ENCODE measurements at places on chromosomes 16 and 17.
A peak's percentile ranks its signal among the peaks of the same experiment; 100 is the strongest.

DNA sequence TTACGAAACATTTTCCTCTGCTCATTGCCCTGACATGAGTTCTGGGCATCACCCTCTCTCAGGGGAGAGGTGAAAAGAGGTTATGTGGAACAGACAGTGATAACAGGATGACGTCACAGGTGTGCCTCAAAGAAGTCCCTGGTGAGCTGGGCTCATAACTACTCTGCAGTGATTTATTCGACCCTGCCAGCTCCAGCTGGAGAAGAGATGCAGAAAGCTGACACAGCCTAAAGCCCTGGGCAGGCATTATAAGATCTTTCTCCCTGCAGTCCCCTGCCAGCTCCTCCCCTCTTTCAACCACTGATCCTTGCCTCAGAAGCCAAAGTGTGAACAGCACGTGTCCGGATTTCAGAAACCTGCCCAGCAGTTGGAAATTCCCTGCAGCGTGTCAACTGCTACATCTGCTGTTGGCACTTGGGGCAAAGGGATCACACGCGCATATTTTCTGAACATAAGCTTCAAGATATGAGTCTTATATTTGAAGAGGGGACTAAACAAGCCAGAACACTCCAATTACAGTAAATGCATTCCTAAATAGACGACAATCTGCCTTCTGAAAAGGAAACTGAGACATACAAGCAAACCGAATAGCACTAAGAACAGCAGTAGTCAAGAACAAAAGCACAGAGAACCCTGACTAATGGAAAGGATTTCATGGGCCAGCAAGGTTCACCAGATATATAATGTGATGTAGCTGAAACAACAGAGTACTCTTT is 80.5 kb downstream of the SMG6 start:
- peak; percentile 68 for DNase-seq

GRCh38 chr16:52591934-52592592 is 45.1 kb upstream of the TOX3 start:
- DNase-seq = no peak

DNA sequence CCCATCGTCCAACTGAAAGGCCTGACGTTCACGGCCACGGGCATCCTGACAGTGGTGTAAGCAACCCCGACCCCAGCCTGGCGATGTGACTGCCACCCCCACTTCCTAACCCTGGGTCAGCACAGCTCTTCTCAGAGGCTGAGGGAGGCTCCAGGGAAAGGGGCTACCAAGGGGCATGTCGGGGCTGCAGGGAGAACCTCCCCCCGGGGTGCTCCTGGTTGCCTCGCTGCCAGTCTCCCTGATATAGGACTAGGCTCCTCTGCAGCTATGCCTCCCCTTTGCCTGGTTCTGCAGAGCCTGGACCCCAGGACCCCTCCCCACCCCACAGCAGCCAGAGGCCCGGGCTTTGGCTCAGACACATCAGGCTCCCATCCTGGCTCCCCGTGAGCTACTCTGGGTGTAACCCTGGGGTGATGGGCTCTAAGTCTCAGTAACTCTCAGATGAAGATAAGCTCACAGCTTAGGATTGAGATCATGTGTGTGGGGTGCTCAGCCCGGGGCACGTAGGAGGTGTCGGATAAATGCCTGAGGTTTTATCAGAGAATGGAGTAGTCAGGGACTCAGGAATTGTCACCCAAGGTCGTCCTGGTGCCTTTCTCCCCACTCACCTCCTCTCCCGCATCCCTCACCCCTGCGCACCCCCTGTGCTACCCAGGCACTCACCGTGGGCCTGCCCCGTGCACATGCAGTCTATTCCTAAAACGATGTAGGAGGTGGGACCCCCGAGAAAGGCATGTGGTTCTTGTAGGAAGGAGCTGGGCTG is 10.6 kb downstream of the ITGAD start:
- no peak for DNase-seq

DNA sequence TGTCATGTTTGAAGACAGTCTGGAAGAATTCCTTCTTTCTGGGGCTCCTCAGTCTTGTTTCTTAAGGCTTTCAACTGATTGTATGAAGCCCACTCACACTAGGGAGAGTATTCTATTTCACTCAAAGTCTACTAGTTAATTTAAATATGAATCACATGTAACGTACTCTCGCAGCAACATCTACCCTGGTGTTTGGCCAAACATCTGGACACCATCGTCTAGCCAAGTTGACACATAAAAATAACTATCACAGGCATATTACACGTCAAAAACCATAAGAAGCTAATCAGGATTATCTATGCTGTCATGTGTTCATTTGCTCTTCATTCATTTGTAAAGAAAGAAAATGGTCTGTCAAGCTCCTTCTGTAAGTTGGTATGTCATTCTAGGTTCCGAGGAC is 787.4 kb downstream of the KCNJ2 start:
- no peak for DNase-seq

DNA sequence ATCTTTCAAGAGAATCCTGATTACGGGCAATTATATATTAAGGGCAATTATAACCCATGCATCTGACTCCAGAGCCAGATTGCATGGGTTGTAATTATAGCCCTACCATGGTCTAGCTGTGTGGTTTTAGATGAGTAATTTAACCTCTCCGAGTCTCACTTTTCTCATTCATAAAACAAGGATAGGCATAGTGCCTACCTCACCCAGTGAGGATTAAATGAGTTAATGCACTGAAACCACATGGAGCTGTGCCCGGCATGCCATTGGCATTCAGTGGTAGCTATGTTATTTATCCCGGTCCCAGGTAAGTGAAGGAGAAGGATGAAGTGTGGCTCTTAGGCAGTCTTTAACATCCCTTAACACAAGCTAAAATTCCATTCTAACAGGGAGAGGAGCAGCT is 6.3 kb downstream of the SNX20 start:
- no peak for DNase-seq

DNA sequence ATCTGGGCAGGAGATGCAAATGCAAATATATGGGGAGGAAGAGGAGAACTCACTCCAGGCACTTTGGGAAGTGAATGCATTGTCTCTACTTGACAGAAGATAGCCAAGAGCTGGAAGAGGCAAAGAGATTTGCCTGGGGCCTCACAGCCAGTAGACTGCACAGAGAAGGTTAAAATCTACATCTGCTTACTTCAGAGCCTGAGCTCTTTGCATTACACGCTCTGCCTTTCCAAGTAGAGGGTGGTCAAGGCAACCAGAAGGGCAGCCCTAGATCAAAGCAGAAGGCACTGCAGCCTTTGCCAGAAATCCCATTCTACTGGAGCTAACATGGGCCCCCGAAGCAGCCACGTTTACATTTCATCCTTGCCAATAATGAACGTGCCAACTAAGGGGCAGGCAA is 407.2 kb upstream of the CCL2 start:
- no peak for DNase-seq

DNA sequence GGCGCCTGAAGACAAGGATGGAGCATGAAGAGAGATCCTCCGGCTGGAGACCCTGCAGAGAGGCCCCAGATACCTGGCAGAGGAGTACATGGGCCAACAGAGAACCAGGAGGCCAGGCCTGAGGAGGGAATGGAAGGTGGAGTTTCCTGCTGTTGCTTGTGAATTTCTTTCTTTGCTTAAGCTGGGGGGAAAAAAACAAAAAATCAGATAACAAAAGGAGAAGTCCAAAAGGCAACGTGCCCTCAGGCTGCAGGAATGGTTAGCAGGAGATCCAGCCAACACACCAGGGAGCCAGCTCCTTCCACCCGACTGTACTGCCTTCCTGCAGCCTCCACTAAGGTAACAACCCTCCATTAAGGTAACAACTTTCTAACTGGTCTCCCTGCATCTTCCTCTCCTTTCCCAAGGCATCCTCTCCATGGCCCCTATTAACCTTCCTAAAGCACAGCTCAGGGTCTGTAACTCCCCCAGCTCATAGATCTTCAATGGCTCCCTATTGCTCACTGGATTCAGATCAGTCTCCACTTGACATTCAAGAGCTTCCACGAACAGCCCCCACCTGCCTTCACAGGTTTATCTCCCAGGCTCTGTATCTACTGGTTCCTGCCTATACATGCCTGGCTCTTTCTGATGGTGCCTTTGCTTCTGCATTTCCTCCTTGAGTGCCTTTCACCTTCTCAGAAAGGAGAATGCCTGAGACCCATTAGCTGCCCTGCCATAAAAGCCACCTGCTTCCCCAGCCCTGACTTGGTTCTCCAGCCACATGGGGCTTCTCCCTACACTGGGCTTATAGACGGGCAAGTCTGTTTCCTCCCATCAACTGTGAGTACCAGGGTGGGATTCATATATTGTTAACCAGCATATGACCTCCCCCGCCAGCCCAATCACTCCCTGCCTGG is 725 bp upstream of the ARL5C start:
- DNase-seq = no peak

GRCh38 chr16:1332618-1333148 is 762 bp upstream of the BAIAP3 start:
- no peak for DNase-seq

- DNase-seq = peak; percentile 53
Observed at GRCh38 chr16:50121721-50122445, 31.2 kb upstream of the TENT4B start.

DNA sequence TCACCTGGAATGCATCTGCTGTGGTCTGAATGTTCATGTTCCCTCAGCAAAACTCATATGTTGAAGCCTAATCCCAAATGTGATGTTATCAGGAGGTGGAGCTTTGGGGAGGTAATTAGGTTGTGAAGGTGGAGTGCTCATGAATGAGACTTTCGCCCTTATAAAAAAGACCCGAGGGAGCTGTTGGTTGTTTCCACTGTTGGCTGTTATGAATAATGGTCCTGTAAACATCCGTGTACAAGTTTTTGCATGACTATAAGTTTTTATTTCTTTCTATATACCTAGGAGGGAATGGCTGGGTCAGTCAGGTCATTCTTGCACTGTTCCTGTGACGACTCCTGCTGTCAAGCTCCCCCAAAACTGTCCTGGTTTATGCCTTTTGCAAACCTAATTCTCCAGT is 9.6 kb upstream of the CHP2 start:
- DNase-seq = no peak

DNA sequence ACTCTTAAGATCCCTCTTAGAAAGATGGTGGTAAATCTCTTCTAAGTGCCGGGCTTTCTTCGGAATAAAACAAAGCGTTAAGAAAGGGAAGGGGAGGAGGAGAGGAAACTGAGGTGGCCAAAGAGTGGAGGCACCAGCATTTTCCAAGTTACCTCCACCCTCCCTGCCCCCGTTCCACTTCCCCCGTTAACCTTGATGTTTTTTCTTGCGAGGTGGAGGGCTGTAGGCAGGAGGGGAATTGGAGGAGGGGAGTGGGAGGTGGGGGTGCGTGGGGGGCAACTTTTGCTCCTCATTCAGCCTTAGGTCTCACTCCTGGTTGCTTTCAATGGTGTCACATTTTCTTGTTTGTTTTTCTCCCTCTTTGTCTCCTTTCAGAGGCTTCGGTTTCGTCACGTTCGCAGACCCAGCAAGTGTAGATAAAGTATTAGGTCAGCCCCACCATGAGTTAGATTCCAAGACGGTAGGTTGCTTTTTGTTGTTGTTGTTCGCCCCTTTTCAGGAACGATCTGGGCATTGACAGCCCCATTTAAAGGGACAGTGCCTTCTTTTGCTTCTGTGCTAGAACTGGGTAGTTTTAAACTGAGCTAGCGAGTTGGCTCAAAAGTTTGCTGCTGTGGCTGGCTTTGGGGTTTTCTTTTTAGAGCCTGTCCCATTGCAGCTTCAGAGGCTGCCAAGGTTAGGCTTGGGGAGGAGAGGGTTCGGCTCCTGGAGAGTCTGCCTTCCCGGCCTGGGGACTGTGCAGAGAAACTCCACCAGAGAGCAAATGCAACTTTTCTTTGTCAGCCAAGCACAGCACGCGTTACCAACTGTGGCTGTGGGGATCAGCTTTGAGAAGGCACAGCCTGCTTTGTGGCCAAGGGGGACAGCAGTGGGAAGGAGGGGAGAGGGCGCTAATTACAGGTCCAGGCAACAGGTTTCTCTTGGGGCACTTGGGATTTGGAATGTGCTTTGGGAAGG is 1.9 kb downstream of the MSI2 start:
- no peak for DNase-seq

DNA sequence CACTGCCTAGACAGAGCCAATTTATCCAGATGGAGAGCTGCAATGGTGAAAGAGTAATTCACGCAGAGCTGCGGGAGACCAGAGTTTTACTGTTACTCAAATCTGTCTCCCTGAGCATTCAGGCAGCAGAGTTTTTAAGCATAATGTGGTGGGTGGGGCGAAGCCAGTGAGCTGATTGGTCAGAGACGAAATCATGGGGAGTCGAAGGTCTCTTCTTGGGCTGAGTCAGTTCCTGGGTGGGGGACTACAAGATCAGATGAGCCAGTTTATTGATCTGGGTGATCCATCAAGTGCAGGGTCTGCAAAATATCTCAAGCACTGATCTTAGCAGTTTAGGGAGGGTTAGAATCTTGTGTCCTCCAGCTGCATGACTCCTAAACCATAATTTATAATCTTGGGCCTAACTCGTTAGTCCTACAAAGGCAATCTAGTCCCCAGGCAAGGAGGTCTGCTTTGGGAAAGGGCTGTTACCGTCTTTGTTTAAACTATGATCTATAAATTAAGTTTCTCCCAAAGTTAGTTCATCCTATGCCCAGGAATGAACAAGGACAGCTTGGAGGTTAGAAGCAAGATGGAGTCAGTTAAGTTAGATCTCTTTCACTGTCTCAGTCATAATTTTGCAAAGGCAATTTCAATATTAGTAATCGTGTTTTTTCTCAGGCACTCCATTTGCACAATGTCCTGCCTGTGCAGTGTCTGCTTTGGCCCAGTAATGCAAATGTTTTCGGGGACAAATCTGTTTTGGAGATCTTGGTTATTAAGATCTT is 27.0 kb downstream of the PIGL start:
- DNase-seq = no peak

GRCh38 chr16:84266451-84266850 is 26.6 kb upstream of the KCNG4 start:
- peak; percentile 25 for DNase-seq

DNA sequence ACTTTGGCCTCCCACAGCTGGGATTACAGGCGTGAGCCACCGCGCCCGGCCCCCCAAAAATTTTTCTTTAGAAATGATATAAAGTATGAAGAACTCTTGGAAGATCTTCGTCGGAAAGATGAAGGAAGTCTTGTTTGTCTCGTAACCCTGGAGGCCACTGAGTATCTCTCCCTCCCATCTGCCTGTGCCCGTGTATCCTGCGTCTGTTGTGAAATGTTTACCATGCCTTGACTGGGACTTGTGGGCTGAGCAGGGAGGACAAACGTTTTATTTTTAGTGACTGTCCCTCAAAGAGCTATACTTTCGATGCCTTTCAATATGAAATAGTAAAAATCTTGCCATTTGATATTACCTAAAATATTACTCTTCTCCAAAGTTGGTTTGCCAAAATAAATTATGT is 121.2 kb downstream of the RPTOR start:
- DNase-seq = no peak

DNA sequence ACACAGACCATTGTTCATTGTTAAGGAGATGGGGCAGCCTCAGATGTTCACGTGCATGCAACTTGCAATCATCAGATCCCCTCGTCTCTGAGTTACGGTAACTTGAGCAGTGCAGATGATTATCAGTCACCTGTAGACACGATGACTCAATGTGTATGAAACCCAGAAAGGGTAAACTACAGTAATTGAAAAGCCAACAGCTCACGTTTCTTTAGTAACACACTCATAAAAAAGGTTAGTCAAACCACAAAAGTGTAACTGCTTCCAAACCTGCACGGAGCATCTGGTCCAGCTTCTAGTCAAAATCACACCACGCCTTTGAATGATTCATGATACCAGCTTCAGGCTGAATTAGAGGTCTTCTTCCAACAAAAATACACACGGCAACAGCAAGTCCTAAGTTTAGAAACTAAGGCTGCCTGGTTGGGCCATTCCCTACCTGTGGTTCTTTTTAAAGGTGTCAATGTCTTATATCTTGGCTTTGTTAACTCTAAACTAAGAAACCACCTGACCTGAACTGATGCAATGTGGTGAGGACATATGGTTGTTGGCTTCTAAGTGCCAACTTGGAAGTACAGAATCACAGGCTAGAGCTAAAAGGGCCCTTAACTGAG is 32.3 kb downstream of the GRB7 start:
- peak; percentile 90 for DNase-seq

Data from CD8-positive, alpha-beta T cell (primary cell).